ENCODE measurements at places on chromosomes 13 and 19.

- peak; percentile 46 for DNase-seq
These were observed at the start of gene TMEM221 for GRCh38 chr19:17448131-17448967. Gene TMEM221 (minus strand): TSS chr19:17448668. CDS start chr19:17448462, 206 bp downstream.

GRCh38 chr13:96982672-96983071 is 11.6 kb downstream of the OXGR1 start:
- no peak for DNase-seq

DNA sequence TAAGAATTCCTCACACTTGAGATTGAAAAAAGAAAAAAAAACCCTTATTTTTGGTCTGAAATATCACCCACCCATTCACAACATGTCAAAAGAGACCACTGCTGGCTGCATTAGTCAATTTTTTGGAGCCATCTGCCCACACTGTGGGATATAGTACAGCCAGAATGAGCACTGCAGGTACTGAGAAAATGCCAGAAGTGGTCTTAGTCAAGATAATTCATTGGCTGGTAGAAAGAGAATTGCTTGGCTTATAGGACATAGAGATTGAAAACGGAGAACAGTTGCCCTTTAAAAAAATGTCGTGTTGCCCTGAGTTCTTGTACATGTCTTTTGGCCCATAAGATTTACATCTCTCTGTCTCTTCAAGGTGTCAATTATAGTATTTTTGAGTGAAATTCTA is 1899.5 kb downstream of the OLFM4 start:
- DNase-seq, result no peak

DNA sequence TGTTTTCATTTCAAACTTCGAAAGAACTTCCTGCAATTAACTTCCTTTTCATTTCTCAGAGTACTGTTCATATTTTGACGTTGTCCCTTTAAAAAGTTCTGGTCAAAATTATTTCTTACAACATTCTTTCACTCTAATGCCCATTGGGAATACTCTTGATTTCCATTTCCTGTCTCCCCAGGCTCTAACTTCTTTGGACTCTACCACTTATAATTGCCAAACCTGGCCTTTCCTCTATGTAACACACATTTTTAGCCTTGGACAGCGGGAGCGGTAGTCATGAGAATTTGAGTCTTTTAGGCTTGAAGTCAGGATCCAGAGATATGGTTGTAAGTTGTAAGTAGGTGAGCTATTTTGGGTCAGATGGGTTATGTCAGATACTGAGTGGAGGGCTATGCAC is 163.5 kb upstream of the SPRY2 start:
- no peak for DNase-seq

DNA sequence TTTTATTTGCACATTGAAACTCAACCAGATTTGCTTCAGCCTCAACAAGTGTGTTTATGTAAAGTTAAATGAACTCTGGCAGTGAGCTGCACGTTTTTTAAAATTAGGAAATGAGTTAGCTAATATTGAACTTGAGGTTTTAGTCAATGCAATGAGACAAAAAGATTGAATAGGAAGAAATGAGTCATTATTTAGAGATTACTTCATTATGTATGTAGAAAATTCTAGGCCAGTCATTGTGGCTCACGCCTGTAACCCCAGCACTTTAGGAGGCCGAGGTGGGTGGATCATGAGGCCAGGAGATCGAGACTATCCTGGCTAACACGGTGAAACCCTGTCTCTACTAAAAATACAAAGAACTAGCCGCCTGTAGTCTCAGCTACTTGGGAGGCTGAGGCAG is 22.8 kb upstream of the CD70 start:
- DNase-seq, result no peak

GRCh38 chr19:49141352-49141751 is 13.8 kb downstream of the HRC start:
- DNase-seq, result no peak

GRCh38 chr13:113454936-113455335 is 1.6 kb upstream of the ADPRHL1 start:
- DNase-seq, result no peak

DNA sequence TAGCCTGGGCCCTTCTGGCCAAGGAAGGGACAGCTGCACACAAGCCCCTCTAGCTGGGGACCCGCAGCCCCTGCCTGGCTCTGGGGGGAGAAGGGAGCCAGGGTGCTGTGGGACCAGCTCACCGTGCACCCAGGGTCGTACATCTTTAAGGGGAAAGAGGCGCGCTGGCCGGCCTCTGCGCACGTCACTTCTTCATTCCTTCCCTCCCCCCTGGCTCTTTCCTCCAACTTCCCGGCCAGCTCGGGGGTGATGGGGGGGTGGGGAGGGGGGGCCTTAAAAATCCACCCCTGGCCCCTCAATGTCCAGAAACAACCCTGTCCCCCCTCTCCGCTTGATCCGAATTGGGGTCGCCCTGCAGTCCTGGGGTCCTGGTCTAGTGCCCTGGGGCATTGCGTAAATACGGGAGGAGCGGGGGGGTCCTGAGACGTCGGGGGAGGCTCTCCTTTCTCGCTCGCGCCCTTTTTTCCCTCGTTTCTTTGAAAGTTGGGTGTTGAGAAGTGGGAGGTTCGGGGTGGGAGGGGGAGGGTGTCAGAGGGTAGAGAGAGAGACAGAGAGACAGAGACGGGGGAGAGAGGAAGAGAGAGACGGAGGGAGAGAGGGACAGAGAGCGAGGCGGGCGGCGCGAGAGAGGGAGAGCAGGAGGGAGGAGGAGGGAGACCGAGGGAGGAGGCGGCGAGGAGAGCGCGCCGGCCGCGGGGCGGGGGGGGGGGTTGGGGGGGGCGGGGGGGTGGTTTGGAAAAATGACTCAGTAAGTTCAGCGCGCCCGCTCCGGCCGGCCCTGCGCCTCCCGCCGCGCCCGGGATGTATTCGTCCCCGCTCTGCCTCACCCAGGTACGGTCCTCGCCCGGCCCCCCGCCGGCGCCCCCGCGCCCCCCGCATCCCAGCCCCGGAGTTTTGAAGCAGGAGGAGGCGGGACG is at the start of gene NFIC:
Gene NFIC, plus strand, starts transcription at position 748 of the 917 bp plus-strand sequence. Its CDS starts 54 bp downstream, at position 802.
- DNase-seq, result no peak

DNA sequence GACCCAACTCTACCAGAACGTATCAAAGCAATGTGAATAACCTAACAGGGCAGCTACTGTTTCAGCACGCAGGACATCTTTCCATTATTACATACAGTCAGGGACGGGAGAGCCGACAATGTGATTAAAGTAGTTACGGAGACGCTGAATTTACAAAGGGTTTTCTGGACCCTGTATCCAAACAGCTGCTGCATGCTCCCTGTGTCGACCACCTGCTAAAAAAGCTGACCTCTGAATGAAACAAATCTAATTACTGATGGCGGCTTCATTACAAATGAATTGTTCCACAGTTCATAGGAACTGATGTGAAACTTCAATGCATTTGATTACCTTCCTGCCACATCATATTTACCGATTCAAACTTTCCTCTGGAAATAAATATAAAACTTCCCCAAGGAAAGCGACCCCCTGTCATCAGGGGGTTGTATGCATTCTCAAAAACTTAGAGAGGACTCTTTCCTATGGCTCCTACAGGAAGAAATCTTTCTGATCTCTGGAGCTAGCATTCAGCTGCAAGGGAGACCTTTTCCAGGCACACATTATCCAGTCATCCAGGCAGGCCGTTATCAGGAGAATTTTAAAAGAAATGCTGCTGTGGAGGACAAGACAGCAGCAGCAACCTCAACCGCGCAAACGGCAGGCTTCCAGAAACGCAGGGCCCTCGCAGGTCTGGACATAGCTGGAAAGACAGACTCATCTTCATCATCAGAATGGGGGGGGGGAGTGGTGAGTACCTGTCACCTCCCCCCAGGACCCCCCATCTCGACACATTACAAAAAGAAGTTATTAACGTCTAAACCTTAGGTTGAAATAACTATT is 3.1 kb downstream of the EFNB2 start:
- DNase-seq, result no peak

DNA sequence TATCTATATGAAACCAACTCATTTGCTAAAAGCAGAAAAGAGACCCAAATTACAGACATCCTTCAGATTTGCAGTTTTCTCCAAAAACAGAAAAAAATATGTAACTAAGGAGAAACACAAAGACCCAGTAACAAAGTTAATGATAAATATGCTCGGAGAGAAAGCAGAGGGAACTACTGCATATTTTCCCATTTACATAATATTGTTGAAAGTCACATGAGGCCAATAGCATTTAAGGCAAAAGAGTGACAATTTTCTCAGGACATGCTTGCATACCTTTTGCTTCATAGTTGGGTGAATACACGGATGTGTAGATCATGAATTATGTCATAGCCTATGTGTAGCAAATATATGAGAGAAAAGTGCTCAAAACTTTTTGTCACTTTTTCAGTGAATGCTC is 310.3 kb downstream of the EFNB2 start:
- no peak for DNase-seq

DNA sequence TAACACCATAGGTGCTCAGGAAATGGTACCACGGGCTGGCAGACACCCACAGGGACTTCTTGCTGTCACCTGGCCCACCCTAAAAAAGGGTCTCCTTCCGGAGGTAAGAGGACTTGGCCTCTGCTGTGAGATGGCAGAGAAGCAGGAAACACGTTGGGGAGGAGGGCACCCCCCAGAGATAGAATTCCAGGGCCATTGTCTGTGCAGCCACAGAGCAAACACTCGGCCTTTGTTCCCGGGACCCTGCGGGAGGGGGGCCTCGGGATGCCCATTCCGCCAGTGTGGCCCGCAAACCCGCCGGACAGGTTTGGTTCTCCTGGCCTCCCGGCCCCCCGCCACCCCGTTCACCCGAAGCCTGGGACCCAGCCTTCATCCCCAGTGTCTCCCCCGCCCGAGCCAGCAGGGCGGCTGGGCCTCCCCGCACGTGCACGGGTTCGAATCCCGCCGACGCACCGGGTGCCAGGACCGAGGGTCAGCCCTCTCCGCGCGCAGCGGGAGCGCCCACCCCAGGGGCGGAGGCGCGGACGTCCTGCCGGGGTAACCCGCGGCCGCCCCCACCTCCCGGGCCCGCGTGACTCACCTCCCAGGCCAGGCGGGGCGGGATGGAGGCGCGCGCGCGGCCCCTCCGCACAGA is 714 bp downstream of the PLPP2 start:
- DNase-seq, result no peak

DNA sequence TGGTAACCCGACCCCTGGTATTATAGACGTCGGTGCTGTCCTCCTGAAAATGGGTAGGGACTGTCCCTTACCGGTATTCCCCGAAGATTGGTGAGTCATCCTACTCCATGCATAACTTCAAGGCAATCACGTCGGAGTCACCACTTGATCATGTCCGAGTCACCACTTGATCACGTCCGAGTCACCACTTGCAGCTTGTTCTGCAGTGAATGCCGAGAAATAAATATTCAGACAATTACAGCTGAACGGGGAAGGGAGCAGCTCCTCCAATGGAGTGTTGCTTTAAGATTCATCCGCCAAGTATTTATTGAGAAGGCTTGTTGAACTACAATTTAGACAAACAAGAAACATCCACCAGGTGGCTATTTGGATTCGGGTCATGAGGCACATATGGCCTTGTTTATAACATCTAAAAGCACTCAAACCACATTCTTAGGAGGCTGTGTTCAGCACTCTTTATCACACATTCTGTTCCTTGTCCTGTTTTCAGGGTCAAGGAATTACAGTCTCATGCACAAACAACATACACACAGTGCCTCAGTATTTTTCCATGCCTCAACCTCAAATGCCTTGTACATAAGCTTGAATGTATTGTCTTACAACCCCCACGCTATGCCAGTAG is 43.1 kb downstream of the ZNF726 start:
- no peak for DNase-seq

DNA sequence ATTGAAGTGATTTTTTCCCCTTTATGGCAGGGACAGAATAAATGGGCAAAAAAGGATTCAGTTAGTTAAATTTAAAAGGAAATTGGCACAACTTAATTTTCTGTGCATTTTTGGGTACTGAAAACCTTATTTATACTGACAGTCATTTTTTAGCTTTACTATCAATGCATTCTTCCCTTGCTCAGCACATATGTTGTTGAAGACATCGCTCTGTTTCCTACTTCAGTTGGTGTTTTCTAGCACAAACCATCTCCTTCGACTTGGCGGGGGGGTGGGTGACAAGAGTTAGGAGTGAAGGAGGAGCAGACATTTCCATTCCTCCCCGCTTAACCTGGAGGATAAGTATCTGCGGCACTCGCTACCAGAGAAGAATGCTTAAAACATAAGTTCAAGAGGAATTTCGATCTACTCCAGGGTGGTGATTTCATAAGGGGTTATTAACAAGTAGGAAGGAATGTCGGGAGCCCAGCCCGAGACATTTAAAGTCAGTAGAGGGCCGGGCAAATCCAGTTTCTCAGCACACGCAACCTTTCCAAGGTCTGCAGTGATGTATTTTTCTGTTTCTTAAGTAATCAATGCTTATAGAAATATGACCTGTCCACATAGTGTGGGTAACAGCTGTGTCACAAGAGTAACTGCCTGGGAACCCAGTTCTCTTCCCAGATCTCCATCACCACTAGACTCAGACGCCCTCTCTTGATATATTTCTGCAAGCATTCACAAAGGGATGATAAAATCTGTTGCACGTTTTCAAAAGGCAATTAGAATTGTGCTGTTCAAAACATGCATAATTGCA is 525.8 kb downstream of the MYO16 start:
- DNase-seq, result no peak

DNA sequence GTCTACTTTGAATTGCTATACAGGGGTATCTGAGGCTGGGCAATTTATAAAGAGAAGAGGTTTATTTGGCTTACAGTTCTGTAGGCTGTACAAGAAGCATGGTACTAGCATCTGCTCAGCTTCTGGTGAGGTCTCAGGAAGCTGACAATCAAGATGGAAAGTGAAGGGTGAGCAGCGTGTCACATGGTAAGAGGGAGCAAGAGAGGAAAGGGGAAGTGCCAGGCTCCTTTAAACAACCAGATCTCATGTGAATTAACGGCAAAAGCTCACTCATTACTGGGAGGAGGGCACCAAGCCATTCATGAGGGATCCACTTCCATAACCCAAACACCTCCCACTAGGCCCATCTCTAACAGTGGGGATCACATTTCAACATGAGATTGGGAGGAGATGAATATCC is 222.4 kb downstream of the TDRD3 start:
- no peak for DNase-seq

DNA sequence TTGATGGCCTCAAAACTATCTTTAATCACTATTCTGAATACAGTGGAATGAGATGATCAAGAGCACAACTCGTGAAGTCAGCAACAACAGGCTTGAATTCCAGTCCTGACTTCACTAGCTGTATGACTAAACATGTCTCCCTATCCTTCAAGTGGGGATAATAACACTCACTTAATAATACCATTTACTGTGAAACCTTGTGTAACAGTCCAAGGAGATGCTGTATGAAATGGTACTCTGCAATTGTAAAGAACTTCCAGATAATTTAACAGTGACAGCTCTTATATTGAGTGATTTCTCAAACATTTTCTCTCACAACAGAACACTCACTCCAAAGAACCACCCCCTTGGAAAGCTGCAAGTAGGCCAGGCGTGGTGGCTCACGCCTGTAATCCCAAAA is 823.1 kb downstream of the DIAPH3 start:
- DNase-seq, result no peak

Data from stimulated activated CD4-positive, alpha-beta T cell treated with anti-CD3 and anti-CD28 coated beads, Interleukin-2, amount 100 ng/mL, for 4 hours (primary cell).